ENCODE measurements at places on chromosomes 12 and 14.

DNA sequence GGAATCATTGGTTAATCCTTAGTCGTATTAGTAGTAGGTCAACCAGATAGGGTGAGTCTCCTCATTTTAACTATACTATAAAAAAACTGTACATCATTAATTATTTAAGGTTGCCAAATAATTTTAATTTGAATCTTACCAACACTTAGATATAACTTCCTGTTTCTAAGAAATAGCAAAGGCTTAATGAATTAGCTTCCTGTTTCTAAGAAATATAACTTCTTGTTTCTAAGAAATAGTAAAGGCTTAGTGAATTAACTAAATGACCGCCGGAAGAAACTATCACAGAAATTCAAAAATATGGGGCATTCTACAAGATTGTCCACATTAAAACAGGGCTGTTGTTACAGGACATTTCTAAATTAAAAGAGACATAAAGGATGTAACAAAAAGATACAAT lies 392.9 kb upstream of the FOXG1 start:
- DNase-seq, result no peak

- DNase-seq, result no peak
These were observed 15.7 kb upstream of the MAX start for GRCh38 chr14:65117769-65118745.

GRCh38 chr12:110343736-110344555 lies 59.6 kb downstream of the ANAPC7 start:
- DNase-seq, result no peak

- DNase-seq, result no peak
These were observed 7.1 kb upstream of the MRPL52 start for GRCh38 chr14:22822571-22823098.

DNA sequence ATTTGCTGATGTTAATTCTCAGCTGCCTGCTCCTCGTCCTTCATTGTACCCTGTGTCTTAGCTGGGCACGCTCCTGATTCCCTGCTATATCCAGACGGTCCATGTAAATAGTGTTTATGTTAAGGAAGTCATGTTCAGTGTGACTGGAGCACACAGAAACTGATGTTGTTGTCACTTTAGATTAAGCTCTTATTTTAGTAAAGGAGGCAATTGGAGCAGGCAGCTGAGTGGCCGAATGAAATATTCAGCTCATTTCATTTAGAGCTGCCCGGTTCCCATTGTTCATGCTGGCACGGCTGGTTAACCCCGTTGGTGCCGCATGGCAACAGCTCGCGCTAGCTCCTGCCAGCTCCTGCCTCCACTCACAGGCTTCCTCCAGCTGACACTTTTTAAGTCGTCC lies 446.8 kb upstream of the SOX5 start:
- no peak for DNase-seq

GRCh38 chr14:20659813-20660395 lies 18.4 kb upstream of the OR6S1 start:
- DNase-seq, result no peak

DNA sequence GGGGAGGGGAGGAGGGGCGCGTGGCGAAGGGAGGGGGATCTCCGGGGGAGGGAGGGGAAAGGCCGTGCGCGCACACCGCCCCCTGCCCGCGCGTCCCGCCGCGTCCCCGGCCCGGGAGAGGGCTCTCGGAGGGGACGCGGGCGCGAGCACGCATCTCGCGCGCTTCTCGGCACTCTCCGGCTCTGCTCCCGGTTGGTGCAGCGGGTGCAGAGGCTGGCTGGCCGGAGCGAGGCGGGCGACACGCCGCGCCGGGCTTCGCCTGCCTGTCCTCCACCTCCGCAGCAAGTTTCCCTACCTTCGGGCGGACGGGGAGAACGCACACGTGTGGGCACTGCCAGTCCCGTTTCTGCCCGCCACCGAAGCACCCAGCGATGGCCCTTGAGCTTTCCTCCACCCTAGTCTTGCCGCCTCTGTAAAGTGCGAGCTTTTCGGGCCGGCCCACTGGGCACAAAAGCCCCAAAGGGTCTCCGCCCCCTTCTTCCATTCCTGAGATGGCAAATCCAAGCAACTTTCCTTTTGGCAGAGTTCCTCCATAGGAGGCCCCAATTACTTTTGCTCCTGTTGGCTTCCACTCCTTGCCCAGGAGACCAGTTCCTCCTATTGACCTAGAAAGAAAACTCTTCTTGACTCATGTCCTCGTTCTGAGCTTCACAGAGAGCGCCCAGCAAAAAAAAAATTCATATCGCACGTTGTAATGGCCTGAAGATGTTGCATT lies 363 bp upstream of the CSAD start:
- DNase-seq, result peak; percentile 81

- no peak for DNase-seq
These were observed 20.9 kb downstream of the RNASE9 start for GRCh38 chr14:20539906-20540305.

DNA sequence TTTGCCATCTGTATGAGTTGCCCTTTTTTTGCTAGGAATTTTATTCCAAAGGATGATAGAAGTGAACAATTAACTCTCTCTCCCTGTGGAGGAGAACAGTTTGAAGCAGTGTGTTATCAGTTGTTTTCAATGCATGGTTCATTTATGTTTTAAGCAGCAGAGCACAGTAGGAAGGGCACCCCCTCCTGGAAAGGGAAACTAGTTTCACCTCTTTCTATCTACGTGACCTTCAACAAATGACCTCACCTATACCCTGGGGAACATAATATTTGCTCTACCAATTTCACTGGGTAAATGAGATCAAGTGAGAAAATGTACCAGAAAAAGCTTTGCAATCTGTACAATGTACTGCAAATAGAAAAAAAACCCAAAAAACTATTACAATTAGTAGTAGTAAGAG lies 5.4 kb upstream of the DCP1B start:
- DNase-seq, result no peak

GRCh38 chr14:78697341-78697740 lies 527.2 kb downstream of the NRXN3 start:
- peak; percentile 29 for DNase-seq

- DNase-seq, result no peak
These were observed 530.5 kb downstream of the NOVA1 start for GRCh38 chr14:26067341-26067740.

DNA sequence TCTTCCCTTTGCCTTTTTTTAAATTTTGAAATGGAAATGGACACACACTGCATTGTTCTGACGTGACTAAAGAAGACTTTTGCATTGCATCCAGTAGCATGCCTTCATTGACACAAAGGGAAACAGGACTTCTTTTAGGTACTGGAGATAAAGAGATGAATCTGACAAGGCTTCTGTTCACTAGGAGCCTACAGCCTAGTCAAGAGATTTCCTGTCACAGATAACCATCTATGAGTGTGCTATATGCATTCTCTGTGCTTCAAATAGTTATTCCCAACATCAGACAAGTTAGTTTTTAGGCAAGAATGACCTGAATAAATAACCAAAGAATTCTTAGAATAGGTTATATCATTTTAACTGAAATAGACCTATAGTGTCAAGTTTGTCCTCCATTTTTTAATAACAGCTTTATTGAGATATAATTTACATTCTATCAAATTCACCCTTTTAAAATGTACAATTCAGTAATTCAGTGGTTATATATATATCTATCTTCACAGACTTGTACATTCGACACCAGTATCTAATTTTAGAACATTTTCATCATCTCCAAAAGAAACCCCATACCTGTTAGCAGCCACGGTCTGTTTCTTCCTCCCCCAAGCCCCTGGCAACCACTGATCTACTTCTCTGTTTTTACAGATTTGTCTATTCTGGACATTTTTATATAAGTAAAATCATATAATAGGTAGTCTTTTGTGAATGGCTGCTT lies 122.7 kb downstream of the TTLL5 start:
- DNase-seq, result no peak

DNA sequence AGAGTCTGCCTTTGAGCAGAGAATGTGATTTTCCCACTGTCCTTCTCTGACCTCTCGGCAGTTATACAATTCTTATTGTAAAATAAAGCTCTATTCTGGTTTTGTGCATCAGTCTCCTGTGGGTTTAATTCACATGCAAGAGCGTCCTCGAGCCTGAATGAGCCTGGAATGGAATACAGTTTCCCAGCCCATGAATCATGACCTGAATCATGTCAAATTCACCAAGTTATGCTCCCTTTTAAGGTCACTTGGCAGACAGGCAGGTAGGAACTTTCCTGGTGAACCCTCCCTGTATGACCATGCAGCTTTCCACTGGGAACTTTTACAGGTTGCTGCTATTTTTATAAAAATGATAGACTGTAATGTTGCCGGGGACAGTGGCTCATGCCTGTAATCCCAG lies 41.7 kb downstream of the BICD1 start:
- peak; percentile 13 for DNase-seq

DNA sequence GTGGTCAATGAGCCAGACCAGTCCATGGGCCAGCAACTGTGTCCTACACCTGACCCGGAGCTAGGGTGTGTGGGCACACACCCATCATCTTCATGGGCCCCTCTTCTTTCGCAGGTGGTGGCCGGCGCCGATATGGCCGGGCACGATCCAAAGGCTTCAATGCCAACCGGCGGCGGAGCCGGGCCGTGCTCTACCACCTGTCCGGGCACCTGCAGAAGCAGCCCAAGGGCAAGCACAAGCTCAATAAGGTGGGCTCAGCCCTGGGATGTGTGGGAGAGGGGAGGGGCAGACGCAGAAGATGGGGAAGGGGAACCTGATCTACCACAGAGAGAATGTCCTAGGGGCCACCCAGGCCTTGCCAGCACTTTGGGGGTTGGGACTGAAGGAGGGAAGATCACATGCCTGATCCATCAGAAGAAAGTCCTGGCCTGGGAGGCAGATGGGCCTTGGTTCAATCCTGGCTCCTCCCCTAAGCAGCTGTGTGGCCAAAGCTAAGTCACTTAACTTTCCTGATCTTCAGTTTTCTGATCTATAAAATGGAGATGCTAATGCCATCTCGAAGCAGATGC lies 3.8 kb downstream of the KCNH3 start:
- DNase-seq, result no peak

DNA sequence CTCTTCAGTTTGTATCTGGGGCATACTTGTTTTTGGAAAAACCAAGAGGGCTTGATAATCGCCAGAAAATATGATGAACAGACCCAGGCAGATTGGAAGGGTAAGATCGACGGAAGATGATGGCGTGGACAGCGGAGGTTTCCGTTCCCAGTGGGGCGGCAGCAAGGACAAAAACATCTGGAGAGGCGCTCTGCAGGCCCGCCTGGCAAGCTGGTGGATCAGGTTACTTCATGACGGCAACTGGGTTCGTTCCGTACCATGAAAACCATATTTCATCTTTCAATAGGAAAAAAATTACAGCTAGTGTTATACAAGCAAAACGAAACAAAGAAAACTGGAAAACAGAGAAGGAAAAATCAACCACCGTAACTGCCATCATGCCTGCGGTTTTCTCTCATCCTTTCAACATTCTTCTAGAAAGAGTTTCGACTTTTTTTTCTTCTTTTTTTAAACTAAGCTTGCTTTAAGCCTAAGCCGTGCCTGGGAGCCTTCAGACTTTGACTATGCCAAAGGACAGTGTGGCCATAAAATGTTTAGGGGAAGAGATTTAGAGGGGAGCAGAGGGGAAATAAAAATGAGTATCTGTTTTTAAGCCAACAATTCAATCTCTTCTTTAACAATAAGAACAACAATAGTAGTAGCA lies 210.5 kb downstream of the FOXN3 start:
- DNase-seq, result no peak

DNA sequence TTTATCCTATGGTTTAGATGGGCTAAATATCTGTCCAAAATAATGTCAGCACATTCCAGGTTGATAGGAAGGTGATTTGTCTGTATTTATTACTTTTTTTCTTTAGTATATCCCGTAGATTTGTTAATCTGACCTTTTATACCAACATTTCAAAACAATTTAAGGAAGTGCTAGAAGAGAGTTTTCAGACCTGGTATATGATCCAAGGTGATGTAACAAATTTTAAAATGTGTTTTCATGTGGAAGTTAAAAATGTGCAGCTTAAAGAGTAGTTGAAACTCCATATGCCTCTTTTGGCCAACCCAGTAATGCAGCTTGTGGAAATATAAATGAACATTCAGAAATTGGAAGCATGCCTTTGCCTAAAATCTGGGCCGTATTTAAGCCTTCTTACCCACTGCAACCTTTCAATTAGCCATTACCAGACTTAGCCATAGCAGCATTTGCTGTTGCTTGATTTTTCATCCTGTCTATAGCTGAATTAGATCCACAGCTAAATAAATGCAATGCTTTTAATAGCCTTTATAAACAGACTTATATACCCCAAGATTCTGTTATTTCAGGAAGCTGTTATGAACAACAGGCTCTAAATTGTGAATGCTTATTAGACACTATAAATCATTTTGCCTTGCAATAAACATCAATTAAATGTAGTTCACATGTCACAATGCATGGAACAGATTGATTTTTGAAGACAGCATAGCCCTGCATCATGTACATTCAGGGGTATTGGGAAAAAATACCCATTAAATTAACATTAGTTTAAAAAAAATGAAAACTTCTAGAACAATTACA lies 271.2 kb downstream of the PDZRN4 start:
- no peak for DNase-seq

GRCh38 chr14:44995770-44996294 lies 33.8 kb downstream of the TOGARAM1 start:
- no peak for DNase-seq

DNA sequence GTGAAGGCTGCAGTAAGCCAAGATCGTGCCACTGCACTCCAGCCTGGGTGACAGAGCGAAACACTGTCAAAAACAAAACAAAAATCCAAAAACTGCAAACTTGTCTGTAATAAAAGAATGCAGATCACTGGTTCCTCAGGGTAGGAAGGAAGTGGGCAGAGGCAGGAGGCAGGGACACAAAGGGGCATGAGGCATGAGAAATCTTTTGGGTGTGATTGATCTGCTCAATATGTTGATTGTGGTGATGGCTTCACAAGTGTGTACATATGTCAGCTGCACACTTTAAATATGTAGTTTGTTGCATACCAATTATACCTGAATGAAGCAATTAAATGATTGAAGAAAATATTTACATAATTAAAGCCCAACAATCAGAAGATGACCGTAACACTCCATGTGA lies 117.6 kb downstream of the CMAS start:
- DNase-seq, result no peak

- no peak for DNase-seq
These were observed 33.1 kb upstream of the ETFBKMT start for GRCh38 chr12:31626270-31626995.

DNA sequence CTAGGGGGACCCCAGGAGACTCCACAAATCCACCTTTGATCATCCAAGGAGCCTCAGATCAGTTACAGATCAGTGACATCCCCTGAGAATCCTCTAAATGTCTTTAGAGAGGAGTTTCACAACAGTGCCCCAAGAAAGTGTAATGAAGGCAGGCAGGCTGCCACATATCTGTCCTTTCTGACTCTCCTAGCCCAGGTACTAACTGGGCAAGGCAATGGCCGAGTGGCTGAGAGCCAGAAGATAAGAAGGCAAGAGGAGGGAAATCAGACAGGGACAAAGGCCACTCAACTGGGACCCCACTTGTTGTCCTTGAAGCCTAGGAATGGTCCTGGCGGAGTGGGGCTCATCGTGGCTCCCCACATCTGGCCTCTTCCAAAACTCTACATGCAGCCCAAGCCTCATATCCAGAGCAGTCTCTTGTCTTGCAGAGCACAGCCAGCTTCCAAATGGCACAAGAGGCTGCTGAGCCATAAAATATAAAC lies 11.6 kb downstream of the ACTN1 start:
- no peak for DNase-seq

- no peak for DNase-seq
These were observed 125.6 kb upstream of the FGD4 start for GRCh38 chr12:32273712-32274111.

Measured in RWPE1 (cell line).